ENCODE measurements at places on chromosomes 2 and 18.

GRCh38 chr2:62217421-62217820, 21.5 kb downstream of the B3GNT2 start:
- DNase-seq = no peak

- DNase-seq = no peak
Observed at GRCh38 chr2:78077633-78078032, 555.5 kb upstream of the LRRTM4 start.

GRCh38 chr2:105768961-105769452, 24.3 kb downstream of the NCK2 start:
- no peak for DNase-seq

GRCh38 chr18:53629337-53629736, 595.1 kb downstream of the MBD2 start:
- no peak for DNase-seq

- DNase-seq = no peak
Observed at GRCh38 chr2:143030127-143030526, 99.1 kb upstream of the ARHGAP15 start.

DNA sequence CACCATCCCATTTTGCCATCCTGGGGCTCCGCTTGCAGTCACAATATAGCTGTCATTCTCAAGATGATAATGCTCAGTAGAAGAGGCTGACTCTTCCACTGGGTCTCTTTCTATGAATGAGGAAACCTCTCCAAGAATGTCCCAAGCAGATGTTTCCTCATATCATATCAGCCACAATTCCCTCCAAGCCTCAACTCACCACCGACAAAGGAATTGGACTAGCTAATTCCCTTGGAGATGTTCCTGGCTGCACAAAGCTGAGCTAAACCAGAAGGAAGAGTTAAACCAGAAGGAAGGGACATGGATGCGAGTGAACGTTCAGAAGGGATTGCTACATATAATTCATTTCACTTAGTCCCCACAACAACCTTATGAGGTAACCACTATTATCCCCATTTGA, 65.0 kb upstream of the NPAS2 start:
- no peak for DNase-seq

- no peak for DNase-seq
Observed at GRCh38 chr2:235025800-235026536, 74.2 kb downstream of the SH3BP4 start.

- no peak for DNase-seq
Observed at GRCh38 chr2:104804148-104804890, 49.6 kb upstream of the POU3F3 start.

- DNase-seq = no peak
Observed at GRCh38 chr2:240219208-240219890, 78.9 kb upstream of the OTOS start.

DNA sequence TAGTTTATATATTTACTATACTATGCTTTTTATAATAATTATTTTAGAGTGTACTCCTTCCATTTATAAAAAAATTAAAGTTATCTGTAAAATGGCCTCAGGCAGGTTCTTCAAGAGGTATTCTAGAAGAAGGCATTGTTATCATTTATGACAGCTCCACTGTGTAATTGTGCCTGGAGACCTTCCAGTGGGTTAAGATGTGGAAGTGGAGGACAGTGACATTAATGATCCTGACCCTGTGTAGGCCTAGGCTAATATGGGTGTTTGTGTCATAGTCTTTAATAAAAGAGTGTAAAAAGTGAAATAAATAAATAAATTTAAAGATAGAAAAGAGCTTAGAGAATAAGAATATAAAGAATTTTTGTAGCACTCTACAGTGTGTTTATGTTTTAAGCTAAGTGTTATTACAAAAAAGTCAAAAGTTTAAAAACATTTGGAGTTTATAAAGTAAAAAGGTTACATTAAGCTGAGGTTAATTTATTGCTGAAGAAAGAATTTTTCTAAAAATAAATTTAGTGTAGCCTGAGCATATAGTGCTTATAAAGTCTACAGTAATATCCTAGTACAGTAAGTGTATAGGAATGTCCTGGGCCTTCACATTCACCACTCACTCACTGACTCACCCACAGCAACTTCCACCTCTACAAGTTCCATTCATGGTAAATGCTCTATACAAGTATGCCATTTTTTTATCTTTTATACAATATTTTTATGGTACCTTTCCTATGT, 190.0 kb upstream of the SESTD1 start:
- DNase-seq = no peak

DNA sequence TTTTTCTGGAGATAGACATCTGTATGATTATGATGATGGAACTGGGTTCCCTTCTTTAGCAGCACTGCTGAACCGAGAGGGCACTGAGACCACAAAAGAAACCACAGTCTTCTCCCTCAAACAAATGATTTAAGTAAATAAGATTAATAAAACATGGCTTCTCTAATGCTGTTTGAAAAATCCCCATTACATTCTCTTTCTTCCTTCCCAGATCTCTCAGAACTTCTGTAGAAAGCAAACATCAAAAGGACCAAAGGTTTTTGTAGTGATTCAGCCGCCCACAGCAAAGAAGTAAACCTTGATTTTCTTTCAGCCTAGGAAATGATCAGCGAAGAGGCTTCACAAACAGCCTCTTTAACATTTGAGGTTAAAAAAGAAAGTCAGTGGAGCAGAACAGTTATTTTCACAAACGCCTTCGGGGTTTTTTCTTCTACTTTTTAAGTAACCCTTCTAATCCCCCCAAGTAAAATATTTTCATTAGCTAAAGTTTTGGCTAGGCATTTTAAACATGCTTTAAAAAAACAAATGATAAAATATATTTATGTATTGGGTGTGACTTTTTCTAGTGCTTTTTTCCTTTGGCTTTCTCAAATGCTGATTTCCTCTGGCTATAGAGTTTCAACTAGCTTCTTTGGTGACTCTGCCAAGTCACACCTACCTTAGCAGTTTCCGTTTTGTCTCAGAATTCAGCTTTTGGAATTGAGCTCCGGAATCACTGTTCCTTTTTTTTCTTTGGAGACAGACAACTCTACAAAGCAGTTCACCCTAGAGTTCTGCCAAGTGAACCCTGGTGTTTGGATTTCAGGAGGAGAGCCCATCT, 89.6 kb downstream of the UPP2 start:
- DNase-seq = no peak

GRCh38 chr2:222878877-222879603, 18.2 kb downstream of the ACSL3 start:
- no peak for DNase-seq
